Urinary bladder (tissue), 4 donors: ENCODE measurements at places on chromosomes 5 and 9. TPM values are rescaled to one million over a fixed set of nuclear protein-coding genes. Genes with fewer than 3 reads are reported as not detected.

MOCS2 gene
- 50.2 TPM for polyA plus RNA-seq

NIM1K gene
- polyA plus RNA-seq = 1.3 TPM

CD72 gene
- polyA plus RNA-seq = 1.6 TPM

GFRA3 gene
- polyA plus RNA-seq = 3.3 TPM

CDC20B gene
- polyA plus RNA-seq = not detected

SOX30 gene
- 0.33 TPM for polyA plus RNA-seq

OR1L4 gene
- not detected for polyA plus RNA-seq

IGIP gene
- 9.0 TPM for polyA plus RNA-seq

TEK gene
- 11.2 TPM for polyA plus RNA-seq

SGCD gene
- polyA plus RNA-seq = 15.9 TPM

PDZD2 gene
- polyA plus RNA-seq = 4.5 TPM

GABRP gene
- polyA plus RNA-seq = 0.06 TPM

SPRY4 gene
- polyA plus RNA-seq = 11.6 TPM

DNA sequence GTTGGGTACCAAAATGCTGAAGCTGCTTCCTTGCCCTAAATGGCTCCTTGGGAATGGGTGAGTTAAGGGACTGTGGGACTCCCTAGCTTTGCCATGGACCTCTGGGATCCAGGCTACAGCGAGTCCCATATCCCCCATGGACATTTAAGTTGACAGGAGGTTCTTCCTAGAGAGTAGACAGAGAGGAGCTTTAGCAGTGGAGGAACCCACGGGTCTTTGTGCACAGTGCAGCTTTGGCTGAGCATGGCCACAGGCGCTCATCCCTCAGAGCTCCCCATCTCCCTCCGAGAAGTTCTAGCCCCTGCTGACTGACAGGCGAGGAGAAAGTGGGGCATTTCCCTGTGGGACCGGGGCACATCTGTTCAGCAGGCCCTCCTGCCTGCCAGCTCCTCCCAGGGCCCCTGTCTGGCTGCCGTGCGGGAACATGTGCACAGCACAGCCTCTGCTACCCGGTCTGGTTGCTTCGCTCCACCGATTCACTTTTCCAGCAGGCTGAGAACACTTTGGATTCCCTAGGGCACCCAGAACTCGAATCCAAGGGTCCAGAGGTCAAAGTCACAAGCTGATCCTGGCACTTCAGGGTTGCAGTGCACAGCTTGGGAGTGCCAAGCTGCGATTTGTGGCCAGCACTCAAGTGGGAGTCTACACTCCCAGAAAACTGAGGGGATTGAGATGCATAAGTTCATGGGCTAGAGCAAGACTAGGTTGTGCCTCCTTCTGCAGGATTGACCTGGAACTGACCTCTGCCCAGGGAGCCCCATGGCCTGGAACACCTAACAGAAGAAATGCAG, 40.6 kb upstream of the DMRTA1 start:
- DNase-seq = no peak

GRCh38 chr5:158465086-158465972, 606.4 kb upstream of the CLINT1 start:
- no peak for DNase-seq

- no peak for DNase-seq
These were observed 3.2 kb downstream of the SLC22A4 start for GRCh38 chr5:132297211-132297940.

- no peak for DNase-seq
These were observed 80.5 kb downstream of the SH3RF2 start for GRCh38 chr5:146016764-146017484.

- DNase-seq = no peak
These were observed 158.6 kb upstream of the GLRA1 start for GRCh38 chr5:152083231-152083630.

DNA sequence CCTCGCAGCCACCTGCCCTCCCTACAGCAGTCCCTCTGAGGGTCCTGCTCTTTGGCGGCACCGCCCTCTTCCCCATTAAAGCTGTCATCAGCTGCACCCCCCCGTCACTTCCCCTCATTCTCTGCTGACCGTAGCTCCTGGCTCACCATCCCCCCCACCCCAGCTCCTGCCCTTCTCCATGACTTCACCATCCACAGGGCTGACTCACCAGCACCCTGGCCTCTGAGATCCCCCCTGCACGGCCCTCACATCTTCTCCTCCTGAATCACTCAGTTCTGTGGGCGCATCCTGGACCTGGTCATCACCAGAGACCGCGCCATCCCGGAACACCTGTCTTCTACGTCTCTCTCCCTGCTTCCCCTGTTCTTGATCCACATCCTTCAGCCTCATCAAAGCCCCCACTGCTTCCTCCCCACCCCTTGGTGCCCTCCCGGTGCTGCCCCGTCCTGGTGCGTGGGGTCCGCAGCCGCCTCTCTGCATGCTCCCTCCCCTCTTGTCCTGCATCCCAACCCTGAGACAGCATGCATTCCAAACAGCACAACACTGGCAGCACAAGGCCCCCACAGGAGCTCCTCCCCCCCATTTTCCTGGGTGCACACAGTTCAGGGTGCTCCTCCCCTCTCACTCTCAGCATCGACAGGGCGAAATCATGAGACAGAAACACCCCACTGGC, 12.9 kb downstream of the FLT4 start:
- no peak for DNase-seq

DNA sequence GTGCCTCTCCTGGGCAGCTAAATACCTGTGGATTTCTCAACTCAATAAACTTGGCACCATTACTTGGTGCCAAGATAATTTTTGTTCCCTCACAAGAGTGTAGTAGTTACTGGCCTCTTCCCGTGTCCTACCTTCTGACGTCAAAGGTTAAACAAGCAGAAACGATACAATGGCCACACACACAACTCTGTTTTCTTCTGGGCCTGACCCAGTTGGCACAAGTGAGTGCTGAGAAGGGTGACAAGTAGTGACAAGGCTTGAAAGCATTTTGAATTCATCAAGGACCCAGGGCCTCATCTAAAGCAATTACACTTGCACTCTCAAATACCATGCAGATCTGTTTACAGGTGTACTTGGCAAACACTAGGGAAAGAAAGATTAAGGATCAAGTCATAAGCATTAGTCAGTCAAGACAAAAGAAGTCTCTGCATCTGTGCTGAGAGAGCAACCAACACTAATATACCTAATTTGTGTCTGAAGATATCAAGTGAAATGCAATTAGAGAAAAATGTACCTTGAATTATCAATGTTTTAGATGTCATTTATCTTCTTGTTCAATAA, 30.8 kb downstream of the RASEF start:
- no peak for DNase-seq

- no peak for DNase-seq
These were observed 3.8 kb downstream of the BARHL1 start for GRCh38 chr9:132585954-132586829.

GRCh38 chr5:141319202-141319601, 1.4 kb downstream of the TAF7 start:
- DNase-seq = no peak

- DNase-seq = no peak
These were observed 6.1 kb upstream of the ERMP1 start for GRCh38 chr9:5838884-5839571.

GRCh38 chr5:37494756-37495155, 115.6 kb downstream of the WDR70 start:
- DNase-seq = no peak

DNA sequence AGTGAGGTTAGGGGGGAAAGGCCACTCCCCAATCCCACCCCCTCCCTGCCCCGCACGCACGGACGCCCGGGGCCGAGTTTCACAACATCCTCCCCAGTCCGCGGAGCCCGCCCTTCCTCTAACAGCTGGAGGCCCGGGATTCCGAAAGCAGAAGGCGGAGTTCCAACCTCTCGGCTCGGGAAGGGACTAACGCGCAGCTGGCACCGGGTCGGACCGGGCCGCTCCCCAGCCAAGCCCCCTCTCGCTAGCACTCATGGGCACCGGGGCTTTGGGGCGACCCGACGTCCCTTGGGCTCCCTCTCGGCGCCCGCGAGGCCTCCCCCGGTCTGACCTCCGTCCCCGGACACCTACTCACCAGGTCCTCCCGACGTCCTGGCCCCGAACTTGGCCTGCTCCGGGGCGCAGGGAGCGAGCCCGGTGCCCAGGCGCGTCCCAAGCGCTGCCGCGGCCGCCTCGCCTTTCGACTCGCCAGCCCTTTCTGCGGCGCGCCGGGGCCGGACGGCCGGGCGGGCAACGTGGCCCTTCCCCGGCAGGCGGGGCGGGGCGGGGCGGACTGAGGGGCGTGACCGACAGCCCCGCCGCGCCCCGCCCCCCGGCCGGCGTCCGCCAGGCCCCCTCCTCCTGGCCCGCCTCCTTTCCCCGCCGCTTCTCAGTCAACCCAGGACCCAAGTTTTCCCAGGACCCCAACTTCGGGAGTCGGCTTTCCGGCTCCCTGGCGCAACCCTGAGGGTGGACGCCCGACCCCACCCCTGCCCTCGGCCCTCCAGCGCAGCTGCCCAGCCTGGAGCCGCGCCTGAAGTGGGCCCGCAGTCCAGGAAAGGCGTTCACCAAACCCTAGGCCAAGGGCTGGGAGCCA, at the start of gene MGAT1:
MGAT1 (minus strand) TSS at position 482 of the 856 bp plus-strand sequence. CDS start 9,835 bp downstream, outside the sequence.
- no peak for DNase-seq

- no peak for DNase-seq
These were observed 223.6 kb downstream of the COMMD10 start for GRCh38 chr5:116308391-116308790.

GRCh38 chr5:136563489-136563888, 198.1 kb upstream of the TRPC7 start:
- no peak for DNase-seq

DNA sequence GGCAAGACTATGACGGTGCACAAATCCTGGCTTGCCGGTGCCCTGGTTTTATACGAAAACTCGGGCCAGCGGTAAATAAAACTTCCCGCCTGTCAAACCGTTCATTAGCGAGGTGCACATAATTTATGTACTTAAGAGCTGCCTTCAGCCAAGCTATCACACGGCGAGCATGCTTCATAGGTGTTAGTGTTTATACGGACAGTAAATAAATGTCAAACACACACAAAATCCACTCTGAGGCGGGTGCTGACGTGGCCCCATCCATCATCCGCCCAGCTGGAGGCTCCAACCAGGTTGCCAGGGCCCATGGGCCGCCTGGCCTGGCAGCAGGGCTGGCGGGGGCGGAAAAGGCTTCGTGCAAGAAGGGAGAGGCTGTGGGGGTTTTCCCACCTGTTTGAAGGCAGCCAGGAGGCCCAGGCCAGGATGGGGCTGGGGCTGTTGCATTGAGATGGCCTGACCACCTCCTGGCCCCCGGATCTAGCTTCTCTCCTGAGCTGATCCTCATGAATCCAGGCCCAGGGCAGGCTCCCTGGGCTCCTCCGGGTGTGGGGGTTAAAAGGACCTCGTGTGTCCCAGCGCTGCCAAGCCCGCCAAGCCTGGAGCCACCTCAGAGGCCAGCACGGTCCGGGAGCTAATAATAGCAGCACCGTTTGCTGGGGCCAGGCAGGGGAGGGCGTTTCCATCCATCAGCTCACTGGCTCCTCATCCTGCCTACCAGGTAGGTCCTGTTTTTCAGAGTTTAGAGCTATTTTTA, 43.2 kb downstream of the BARX1 start:
- DNase-seq = no peak

DNA sequence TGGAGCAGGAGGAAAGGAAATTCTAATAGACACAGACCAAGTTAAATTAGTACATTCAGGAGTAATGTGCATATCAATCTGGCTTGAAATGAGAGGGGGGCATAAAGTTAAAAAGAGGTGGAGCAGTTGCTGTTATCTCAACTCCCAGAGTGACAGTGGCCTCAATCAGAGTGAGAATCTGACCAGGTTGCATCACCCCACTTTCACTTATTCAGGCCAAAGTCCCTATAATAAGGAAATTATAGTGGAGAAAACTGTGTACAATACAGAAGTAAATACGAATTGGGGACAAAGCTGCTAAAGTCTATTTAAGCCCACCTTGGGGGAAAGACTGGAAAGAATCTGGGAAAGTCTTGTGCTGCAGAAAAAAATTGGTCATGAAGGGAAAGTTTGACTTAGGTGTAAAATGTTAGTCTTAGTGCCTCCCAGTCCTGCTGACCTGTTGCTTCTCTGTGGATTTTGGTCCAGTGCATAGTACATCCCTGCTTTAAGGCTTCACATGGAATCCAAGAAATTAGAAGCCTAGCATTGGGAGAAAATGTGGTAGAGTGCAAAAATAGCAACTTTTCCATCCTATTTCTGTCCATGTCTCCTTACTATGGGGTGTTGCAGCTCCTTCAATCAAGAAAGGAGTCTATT, 27.9 kb downstream of the MROH2B start:
- DNase-seq = no peak

DNA sequence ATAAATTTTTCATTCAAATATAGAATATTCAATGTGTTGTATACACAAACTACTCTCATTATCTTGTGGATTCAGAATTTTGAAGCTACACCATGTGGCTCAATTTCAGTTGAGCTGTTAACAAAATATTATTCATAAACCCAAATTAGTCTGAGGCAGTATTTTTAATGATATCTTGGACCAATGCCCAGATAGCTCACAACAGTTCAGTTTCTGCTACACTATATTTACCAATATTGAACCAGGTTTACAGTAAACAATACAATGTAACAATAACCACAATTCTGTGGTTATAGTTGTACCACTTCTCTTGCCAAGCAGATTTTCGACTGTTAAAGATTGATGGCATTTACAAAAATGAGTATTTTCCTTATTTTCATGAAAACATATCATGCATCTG, 99.9 kb downstream of the SSBP2 start:
- DNase-seq = no peak

DNA sequence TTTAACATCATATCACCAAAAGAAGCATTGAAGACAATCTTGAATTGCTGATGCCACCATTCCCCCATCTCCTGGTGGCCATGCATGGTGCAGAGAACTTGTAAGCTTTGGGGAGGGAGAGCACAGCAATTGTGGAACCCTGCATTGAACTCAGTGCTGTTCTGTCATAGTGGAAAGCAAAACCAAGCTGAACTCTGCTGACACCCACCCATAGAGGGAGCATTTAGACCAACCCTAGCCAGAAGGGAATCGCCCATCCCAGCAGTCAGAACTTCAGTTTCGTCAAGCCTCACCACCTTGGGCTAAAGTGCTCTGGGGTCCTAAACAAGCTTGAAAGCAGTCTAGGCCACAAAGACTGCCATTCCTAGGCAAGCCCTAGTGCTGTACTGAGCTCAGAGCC, 37.4 kb upstream of the RUSC2 start:
- DNase-seq = no peak

GRCh38 chr9:91130796-91131318, 230.9 kb downstream of the AUH start:
- DNase-seq = no peak

DNA sequence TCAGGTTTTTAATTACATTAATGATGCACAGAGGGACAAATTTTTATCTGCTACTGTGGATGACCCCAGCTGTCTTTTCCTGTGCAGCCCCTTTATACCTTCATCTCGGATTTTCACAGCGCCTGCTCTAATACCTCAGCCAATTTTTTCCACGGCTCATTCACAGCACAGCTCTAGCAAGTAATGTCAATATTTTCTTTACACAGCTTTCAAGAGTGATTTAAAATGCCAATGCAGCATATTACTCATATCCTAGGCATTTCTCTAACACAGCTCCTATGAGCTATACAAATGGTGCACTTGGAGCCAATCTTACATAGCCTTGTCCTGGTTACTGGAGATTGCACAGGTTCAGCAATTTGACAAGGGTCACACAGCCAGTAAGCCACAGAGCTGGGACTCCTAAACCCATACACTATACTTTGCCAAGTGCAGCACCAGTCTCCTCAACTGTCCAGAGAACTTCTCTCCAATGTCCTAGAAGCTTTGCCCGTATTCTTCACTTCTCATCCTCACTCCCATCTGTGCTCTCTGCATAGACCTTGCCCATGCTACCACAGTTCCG, 661.8 kb downstream of the DTWD2 start:
- DNase-seq = no peak

- DNase-seq = no peak
These were observed 3.1 kb downstream of the BRD3 start for GRCh38 chr9:134064711-134065110.

- DNase-seq = no peak
These were observed 54.6 kb upstream of the ABCA1 start for GRCh38 chr9:104982543-104982942.

GRCh38 chr5:10633271-10634049, 69.6 kb downstream of the ANKRD33B start:
- DNase-seq = no peak
